ENCODE measurements at places on chromosomes 4 and X.

DNA sequence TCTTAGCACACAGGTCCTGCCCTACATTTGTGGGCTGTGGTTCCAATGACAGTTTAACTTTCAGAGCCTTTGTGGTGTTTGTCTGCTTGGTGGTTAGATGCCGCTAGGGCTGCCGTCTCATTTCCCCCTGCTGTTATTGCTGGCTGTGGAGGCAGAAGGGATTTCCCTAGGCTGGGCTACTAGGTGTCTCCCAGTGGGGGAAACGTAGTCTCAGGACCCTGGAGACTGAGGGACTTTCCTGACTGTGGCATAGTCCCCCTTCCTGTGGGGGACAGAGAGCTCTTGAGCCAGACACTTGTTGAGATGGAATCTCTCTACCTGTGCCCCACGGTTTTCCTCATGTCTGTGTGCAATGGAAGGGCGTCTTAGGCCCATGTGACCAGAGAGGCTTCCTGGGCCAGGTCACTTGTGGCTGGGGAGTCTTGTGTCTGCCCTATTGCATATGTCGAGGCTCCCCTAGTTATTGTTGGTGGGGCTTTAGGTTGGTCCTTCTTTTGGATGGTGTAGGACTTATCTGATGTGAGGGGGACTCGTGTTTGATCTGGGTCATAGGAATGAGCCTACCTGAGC is 68.2 kb downstream of the ARHGAP10 start:
- DNase-seq = no peak

- DNase-seq = no peak
These were observed 10.7 kb downstream of the USP9X start for GRCh38 chrX:41095908-41096307.

- DNase-seq = peak; percentile 6
These were observed 50.3 kb downstream of the FTHL17 start for GRCh38 chrX:31021537-31021936.

GRCh38 chr4:157992038-157992705 is 180.7 kb downstream of the GASK1B start:
- peak; percentile 93 for DNase-seq

- DNase-seq = peak; percentile 57
These were observed 108.1 kb downstream of the ATG4A start for GRCh38 chrX:108199691-108200090.

DNA sequence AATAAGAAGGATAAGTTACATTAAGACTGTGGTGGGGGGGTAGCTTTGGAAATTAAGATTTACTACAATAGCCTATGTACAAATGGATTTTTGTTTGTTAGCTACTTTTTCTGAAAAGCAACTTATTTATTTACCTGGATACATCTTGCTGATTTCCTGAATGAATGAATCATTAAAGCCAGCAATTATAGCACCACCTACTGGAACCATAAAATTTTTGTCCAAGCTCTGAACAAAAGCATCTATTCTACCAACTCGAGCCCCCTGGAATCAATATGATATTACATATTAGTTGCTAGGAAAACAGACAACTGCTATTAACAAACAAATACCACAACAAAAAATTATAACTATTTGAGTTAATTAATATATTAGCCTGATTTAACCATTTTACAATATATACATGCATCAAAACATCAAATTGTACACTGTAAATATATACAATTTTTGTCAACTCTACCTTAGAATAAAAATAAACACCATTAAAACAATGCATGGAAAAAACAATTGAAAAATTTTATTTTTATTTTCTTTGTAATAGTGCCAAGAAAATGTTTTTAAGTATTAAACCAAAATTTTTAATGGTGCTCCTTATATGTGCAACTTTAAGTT is 15.3 kb downstream of the SEPSECS start:
- peak; percentile 55 for DNase-seq

DNA sequence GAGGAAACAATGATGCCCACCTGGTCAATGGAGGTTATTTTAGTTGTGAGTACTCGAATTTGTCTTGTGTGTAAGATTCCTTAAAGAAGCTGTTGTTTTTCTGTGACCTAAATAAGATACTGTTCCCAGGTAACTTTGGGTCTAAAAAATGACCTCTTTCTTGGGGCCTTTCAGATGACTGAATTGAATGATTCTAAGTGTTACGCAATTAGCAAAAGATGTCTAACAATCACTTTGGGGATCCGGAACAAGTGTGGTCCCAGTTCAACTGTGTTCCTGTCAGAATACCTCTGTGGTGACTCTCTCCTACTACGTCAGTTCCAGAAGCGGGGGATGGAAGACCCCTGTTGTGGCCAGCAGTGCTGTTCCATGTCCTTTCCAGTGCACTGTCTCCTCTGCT is 99.4 kb downstream of the FRAS1 start:
- no peak for DNase-seq

DNA sequence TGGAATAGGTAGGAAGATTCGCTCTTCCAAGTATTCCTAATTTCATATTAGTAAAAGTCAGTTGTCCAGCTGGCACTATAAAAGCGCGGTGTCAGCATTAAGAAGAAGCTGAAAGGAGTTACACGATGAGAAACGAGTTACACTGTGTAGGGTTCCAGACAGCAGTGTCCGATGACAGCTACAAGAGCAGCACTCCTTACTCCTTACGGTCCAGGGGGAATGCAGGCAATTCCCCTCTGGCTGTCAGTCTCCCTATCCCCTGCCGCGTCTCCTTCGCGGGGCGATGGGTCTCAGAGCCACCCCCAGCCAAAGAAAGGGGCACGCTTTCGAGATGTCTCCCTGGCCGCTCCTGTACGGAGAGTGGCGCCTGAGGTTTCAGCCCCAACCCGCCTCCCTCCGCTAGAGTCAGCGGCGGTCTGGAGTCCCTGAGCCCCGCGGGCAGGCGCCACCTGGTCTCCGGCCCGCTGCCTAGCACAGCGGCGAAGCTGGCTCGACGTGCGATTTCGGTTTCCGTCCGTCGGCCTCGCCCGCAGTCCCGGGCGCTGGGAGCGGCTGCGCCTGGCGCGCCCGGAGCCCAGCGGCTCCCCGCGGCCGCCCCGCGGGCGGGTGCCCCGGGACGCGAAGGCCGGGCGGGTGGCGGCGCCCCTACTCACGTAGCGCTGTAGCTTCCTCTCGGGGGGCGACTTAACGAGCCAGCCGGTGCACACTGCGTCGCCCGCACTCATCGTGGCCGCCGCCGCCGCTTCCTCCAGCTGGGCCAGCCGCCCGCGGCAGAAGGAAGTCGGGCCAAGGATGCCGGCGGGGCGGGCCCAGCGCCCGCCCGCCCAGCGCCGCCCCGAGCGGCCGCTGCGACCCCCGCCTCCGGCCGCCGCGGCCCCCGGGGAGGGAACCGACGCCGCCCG is at the start of gene GAB3:
Gene GAB3, minus strand, starts transcription at position 777 of the 902 bp plus-strand sequence. Its CDS starts 52 bp downstream, at position 725.
- peak; percentile 36 for DNase-seq

Measured in fibroblast of the aortic adventitia (primary cell).